Suppressor macrophage (primary cell): ENCODE measurements at places on chromosomes 1 and 21.

DNA sequence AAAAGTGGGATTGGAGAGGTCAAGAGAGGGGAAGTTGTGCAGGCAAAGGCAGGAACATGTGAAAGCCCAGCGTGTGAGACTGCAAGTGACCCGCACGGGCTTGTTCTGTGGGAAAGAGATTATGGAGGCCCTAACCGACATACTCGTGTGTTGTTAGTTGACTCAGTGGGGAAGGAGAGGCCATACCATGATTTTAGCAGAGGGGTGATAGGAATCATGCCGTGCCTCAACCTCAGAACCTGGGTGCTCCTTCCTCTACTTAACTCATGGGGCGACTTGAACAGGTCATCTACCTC lies 19.3 kb downstream of the PGLYRP3 start:
- no peak for DNase-seq

GRCh38 chr1:59194621-59195020 lies 102.3 kb upstream of the FGGY start:
- DNase-seq: no peak

DNA sequence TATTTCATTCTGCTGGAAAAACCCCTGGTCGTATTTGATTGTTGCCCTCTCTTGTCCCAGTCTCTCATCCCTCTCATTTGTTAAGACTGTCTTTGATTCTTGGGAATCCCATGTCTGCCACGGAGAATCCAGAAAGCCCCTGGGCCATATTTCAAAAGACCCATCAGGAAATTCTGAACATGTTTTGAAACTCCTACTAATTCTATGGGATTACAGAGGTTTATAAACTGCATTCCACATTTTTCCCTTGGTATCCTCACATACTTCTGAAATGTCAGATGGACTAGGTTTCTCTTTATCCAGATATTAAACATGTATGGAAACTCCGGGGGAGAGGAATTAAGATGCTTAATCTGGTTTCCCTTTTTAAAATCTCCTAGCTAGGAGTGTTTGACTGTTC lies 80.0 kb downstream of the HUNK start:
- no peak for DNase-seq

- no peak for DNase-seq
Measured at GRCh38 chr1:208256091-208256490, 11.9 kb upstream of the PLXNA2 start.

DNA sequence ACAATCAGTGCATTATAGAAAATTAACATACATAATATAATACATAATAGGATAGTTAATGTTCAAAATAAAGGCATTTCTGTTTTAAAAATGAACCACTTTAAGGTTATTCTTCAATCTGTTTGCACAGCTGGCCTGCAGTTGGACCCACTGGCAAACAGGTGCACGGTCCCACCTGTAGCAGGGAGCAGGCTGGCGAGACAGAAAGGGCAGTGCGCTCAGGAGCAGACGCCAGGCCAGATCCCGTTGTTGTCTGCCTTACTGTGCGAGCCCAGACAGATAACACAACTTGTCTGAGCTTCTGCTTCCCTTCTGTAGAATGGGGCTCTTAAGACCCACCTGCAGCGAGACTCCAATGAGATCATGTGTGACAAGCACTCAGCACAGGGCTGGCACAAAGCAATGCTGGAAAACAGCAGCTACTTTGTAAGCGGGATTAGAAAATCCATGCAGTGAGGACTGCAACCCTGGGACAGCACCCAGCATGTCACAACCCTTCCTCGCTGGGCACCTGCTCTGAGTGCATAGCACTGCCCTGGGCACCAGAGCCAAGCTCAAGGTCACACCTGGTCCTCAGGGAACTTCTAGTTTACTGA lies 33.5 kb downstream of the VPS26C start:
- no peak for DNase-seq

- no peak for DNase-seq
Measured at GRCh38 chr1:16184557-16185303, 27.7 kb downstream of the ARHGEF19 start.

GRCh38 chr1:223315665-223316064 lies 48.3 kb downstream of the SUSD4 start:
- DNase-seq: no peak

GRCh38 chr1:194103101-194103500 lies 916.7 kb upstream of the B3GALT2 start:
- no peak for DNase-seq

DNA sequence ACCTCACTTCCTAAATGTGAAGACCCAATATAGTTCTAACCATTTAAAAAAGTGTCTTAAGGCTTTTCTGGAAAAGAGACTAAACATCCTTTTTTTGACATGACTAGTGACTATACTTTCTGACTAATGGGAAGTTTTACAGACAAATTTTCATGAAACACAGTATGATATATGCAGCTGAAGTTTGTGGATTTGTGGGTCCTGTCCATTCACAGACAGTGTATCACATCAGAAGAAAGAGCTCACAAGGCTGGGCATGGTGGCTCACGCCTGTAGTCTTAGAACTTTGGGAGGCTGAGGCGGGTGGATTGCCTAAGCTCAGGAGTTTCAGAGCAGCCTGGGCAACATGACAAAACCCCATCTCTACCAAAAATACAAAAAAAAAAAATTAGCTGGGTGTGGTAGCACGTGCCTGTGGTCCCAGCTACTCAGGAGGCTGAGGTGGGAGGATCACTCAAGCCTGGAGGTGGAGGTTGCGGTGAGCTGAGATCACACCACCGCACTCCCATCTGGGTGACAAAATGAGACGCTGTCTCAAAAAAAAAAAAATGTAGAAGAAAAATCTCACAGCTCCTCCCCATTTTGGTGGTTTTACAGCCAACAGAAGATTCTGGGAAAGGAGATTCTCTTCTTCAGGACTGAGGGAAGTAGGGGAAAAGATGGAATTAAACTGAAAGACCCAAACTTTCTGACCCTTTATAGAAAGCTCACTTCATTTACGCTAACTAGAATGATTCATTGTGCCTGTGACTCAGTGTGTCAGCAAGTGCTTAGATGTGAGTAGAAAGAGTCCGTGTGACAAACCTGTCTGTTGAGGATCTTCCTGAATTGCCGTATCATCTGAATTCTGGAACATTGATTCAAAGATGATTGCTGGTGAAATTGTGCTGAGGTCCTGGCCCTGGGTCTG lies 15.2 kb upstream of the YRDC start:
- DNase-seq: peak; percentile 59

DNA sequence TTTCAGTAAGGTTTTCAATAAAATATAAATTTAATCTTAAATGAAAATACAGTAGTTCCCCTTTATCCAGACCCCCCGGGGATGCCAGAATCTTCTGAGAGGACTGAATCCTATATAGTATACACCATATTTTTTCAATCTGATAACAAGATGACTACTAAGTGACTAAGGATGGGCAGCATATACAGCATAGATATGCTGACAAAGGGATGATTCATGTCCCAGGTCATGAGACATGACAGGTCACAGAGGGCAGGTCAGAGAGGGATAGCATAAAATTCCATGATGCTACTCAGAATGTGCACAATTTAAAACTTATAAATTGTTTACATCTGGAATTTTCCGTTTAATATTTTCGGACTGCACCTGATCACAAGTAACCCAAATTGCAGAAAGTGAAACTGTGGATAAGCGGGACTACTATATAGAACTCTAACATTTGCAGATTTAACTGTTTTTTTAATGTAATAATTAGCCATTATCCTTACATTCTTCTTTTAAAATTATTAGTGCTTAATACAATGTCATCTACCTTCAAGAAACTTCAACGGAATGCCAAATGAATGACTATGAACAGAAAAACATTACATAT lies 48.8 kb downstream of the LRRC40 start:
- DNase-seq: peak; percentile 34

- no peak for DNase-seq
Measured at GRCh38 chr1:22639286-22639685, 2.9 kb downstream of the C1QA start.

DNA sequence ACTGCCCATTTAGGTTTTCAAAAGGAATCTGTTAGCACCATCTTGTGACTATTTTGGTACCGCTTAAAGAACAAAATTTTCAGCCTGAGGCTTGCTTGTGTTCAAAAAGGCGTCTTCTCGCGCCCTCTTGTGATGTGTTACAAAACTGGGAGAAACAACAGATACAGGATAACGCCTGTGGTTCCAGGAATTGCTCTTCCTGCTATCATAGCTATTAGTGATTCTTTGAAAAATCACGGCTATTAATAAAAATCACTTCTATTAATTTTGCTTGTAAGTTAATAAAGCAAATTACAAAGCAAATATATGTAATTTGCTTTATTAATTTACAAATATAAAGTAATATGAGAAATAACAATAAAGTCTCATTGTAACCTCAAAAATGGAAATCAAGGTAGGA lies 82.2 kb upstream of the ABCD3 start:
- peak; percentile 80 for DNase-seq

GRCh38 chr1:186605762-186606350 lies 74.4 kb downstream of the PTGS2 start:
- peak; percentile 79 for DNase-seq

DNA sequence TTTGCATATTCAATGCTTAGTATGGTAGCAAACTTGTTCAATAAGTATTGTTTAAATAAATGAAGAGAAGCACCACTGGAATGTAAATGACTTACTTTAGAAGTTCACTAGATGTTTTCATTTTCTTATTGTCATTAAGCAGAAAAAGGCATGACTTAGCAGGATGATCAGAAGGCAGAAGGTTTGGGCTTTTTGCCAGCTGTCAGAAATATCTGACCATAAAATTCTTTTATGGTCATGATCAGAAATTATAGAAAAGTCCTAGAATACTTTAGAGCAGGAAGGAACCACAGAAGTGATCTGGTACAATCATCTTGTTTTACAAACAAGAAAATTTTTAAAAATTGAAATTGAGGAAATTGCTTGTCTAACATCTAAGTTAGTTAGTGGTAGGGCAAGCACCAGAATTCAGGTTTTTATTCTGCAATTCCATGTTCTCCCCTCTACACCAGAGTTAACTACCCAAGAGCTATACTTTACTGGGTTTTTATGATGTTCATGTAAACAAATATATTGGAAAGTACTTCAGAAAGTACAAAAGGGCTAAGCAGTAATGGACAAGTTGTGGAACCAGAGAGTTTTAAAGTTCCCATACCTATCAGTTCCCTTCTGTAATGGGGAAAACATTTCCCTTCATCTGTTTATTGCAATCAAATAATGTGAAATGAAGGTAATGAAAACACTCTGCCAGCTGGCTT lies 10.1 kb downstream of the FMO5 start:
- DNase-seq: no peak

DNA sequence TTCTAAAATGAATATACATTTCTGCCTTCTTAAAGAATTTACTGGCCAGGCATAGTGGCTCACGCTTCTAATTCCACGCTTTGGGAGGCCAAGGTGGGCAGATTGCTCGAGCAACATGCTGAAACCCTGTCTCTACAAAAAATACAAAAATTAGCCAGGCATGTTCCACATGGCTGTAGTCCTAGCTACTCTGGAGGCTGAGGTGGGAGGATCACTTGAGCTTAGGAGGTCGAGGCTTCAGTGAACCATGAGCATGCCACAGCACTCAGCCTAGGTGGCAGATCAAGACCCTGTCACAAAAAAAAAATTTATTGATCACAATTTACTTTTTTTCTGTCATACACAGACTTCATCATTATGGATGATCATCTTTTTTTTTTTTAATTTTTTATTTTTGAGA lies 11.5 kb downstream of the CDC14A start:
- DNase-seq: no peak

GRCh38 chr1:225911191-225912130 lies 12.6 kb downstream of the PYCR2 start:
- DNase-seq: peak; percentile 63

DNA sequence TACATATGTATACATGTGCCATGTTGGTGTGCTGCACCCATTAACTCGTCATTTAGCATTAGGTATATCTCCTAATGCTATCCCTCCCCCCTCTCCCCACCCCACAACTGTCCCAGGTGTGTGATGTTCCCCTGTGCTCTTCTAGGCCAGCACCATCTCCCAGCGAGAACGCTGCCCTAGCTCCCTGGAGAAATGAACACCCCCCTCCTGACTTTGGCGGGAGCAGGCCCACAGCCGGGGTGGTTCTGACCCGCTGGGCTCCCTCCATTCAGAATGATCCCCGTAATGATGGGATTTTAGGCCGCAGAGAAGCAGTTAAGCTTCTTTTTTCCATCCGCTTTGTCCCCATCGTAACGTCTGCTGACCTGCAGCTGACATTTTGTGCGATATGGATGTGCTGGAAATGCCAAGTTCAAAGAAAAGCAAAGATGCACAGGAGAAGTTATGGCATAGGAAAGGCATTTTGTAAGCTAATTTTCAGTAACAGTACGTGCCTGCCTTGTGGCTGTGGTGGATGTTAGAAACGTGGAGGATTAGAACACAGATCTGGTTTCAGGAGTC lies 39.3 kb downstream of the ELK4 start:
- DNase-seq: no peak

GRCh38 chr1:155499953-155500639 lies 62.5 kb downstream of the ASH1L start:
- DNase-seq: peak; percentile 53

- DNase-seq: no peak
Measured at GRCh38 chr1:151841141-151841540, 1.5 kb upstream of the C2CD4D start.

DNA sequence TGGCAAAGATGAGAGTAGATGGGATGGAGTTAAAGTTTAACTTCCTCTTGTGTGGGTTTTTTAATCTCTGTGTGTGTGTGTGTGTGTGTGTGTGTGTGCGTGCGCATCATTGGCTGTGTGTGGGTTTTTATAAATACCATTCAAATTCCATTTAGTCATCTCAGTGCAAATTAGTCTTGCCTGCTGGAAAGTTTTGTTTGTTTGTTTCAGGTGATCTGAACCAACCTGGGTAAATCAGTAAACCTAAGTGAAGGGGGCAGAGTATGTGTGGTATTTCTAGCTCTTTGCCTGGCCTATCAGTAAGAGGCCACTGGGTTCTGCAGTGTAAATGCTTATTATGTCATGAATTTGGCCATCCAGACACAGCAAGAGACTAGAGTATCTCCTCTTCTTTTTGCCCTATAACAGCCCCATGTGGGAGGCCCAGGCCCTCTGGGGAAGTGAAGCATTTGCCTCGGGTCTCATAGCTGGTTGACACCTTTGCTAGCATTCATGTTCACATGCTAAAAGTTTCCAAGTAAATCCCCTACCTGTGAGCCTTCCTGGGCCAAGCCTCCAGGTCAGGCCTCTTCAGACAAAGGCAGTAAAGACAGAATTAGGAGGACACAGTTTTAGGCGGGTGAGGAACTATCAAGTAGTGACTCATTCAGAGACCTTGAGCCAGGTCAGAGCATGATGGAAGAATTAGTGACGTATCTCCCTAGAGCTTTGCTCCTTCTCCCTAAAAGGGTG lies 14.7 kb downstream of the INTS3 start:
- DNase-seq: peak; percentile 69

DNA sequence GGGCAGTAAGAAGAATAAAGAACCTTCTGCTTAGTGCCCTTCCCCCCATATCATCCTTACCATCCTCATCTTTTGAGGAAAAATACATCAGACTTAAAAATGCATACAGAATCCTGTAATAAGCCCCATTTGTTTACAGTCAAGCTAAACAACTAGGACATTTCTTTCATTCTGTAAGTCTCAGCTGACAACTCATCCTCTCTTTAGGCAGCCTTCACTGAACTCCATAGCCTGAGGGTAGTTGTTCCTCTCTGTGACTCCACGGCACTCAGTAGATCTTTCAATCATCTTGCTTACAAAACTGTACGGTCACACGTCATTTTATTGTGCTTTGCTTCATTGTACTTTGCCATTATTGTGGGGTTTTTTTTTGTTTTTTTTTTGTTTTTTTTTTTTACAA lies 82.5 kb downstream of the NRIP1 start:
- DNase-seq: no peak

- DNase-seq: no peak
Measured at GRCh38 chr1:33624991-33625870, 152.8 kb downstream of the ZSCAN20 start.

- no peak for DNase-seq
Measured at GRCh38 chr1:223500560-223501425, 107.6 kb downstream of the CCDC185 start.
